ENCODE measurements at places on chromosomes 2 and 18.

DNA sequence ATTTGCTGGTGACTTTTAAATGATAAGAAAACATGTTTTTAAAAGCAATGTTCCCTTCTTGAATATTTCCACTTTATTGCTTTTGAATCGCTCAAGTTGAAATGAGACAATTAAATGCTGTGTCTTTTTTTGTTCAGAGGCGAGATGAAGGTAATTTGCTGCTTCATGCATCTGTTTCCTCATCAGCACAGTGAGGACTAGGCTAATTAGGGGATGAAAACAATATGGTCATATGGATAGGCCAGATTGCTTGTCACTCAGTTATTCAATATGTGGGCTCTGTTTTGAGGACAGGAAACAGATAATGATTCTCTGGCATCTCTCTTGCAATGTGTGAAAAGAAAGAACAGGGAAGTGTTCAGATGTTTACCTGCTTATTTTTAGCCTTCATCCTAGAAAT is 61.0 kb downstream of the ERBB4 start:
- no peak for DNase-seq

DNA sequence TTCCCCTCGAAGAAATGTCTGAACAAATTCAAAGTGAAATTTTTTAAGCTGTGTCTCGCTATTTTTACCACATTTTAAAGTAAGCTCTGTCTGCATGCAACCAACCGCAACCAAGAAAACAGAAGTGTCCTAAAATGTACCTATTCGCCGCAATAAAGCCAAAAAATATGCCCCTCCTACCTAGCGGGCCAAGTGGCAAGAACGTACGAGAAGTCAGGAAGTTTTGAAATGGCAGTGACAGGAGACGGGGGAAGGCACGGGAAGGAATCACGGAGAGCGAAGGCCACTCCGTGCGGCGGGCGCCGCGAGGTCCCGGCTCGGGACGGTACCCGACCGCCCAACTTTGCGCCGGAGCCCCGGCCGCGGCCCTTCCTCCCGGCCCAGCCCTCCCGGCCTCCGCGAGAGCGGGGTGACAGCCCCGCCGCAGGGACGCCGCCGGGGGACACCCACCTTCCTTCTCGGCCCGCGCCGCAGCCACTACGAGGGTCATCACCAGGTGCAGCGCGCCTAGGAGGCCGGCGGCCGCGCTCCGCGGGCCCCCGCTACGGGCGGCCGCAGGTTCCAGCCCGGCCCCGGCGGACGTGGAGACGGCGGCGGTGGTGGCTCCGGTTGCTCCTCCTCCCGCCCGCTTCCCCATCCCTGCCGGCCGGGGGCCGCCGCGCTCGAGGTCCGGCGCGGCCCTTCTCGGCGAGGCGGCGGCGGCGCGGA is 568 bp downstream of the TMEM131 start:
- DNase-seq = no peak

DNA sequence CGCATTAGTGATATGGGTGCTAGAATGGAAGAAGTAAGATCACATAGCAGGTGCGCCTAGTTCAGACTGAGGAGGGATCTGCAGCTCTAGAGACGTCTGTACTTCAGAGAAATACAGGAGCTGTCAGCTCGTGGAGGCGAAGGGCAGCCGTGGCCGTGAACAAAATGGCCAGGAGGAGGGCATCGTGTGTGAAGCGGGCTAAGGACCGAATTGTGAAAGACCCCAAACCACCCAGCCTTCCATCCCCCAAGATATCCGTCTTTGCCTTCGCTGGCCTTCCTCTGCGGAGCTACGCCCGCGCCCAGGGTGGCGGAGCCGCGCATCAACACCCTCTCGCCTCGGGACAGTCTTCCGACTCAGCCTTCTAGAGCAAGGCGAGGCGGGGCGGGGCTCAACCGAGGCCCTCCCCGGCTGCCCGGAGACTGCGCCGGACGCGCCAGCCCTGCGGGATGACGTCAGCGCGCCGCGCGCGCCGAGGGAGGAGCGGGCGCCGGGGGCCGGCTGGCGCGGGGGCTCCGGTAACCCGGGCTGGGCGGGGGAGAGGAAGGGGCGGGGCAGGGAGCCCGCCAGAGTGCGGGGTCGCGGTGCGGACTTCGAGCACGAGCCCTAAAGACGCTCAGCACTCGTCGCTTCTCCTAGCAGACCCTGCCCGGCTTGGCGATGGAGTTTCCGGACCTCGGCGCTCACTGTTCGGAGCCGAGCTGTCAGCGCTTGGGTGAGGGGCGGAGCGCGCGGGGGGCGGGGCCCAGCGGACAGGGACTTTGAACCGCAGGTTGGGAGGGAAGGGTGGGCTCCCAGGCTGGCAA is at the start of gene ZFAND2B:
Gene ZFAND2B (plus strand): TSS at position 455 of the 806 bp plus-strand sequence. CDS start 206 bp downstream, at position 661.
- DNase-seq = peak; percentile 90

- no peak for DNase-seq
These were observed 126.7 kb downstream of the DDX1 start for GRCh38 chr2:15718103-15718943.

- no peak for DNase-seq
These were observed 92.6 kb upstream of the TMEM18 start for GRCh38 chr2:769771-770170.

- DNase-seq = no peak
These were observed 3.6 kb upstream of the GBX2 start for GRCh38 chr2:236171680-236172254.

DNA sequence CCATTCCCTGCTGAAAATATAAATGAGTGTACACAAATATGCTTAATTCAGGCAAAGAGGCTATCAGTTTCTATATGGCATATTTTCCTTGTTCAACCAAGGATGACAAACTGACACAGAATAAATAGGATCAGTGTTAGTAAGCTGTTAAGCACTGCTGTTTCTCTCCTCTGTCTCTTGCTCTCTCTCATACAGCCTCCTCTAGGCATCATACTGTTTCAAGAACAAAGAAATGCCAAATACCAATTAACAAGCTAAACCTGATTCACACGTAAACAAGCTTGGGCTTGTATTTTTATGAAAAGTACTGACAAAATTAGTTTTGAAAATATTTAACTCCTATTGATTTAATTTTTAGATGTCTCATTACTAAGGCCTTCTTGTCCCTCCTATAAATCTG is 1027.2 kb upstream of the ACVR2A start:
- no peak for DNase-seq

GRCh38 chr2:200383380-200384110 is 77.1 kb downstream of the SPATS2L start:
- no peak for DNase-seq

DNA sequence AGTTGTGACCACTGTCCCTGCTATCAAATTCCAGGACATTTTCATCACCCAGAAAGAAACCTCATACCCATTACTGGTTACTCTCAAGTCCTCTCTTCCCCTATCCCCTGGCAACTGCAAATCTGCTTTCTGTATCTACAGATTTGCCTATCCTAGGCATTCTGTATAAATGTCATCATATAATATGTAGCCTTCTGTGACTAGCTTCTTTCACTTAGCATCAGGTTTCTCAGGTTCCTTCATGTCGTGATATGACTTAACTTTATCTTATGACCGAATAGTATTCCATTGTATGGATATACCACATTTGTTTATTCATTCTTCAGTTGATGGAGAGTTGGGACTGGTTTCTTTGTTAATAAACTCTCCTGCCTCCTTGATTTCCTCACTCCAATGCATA is 60.5 kb downstream of the PMAIP1 start:
- no peak for DNase-seq

- no peak for DNase-seq
These were observed 136.8 kb upstream of the PKDCC start for GRCh38 chr2:41911033-41911432.

GRCh38 chr2:221464971-221465370 is 107.1 kb downstream of the EPHA4 start:
- DNase-seq = no peak

- no peak for DNase-seq
These were observed 153.6 kb downstream of the NRP2 start for GRCh38 chr2:205835923-205836322.

GRCh38 chr2:29053670-29054400 is 20.5 kb downstream of the PCARE start:
- DNase-seq = no peak

GRCh38 chr2:82796132-82796531 is 1662.9 kb downstream of the SUCLG1 start:
- DNase-seq = no peak

DNA sequence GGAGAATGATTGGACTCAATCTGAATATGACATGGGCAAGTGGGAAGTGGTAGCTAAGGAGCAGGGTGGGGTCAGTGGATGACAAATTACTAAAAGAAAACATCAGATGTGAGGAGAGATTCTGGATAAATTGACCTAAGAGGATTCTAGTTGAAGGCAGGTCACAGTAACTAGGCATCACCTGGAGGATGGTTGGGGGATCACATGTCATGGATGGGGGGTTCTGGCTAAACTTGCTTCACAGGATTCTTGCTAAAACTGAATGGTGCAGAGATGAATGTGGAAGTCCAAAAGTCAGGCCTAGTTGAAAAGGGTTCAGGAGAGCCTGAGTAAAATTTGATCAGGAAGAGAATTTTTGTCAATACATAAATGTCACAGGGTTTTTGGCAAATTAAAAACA is 18.3 kb downstream of the CLHC1 start:
- DNase-seq = no peak

DNA sequence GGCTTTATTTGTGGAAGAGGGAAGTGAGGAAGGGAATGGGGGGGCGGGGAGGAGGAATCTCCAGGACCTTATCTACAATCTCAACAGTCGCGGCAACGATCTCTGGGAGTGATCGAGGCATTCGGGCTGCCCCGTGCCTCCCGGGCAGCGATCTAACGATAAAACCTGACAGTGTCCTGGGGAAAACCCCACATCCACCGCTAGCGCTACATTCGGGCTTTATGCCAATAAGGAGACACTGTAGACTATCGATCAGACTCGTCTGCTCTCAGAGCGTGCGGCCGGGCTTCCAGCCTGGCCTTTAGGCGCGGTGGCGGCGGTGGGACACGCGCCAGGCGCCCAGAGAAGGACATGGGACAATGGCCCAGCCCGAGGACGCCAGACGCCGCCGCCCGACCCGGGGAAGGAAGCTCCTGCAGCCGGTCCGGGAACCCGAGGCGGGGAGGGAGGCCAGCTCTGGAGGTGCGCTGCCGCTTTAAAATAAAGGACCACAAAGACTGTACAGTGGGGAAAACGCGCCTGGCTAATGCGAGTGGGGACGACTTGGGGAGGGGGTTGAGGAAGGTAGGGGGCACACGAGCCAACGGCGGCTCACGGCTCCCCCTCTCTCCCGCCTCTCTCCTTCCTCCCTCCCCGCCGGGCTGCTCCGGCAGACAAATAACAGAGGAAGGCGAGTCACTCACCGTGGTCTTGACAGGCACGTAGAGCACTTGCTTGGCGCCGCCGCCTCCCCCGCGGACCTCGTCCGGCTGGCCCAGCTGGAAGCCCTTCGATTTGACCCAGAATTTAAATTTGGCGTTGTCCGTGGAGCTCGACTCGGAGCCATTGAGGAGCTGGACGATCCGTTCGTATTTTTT is 2.2 kb downstream of the NOL4 start:
- peak; percentile 79 for DNase-seq

DNA sequence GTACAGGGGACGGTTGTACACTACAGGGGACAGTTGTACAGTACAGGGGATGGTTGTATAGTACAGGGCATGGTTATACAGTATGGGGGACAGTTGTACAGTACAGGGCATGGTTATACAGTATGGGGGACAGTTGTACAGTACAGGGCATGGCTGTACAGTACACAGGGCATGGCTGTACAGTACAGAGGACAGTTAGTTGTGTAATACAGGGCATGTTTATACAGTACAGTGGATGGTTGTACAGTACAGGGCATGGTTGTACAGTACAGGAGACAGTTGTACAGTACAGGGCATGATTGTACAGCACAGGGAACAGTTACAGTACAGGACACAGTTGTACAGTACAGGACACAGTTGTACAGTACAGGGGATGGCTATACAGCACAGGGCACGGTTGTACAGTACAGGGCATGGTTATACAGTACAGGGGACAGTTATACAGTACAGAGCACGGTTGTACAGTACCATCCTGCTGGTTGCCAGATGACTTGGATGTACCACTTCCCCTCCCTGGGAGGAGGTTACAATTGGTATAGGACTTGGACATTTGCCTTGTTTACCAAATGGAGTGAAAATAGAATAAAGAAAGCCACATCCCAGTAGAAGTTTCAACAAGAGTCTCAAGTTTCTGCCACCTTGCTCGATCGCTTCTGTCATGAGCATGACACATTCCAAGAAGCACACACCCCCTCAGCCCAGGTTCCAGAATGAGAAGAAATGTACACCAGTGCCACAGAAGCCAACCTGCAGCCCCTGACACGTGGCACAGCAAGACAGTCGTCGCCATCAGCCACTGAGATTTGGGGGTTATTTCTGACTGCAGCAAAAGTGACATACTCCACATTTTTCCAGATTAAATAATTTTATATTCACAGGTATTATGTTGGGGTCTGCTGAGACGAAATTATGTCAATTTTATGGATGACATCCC is 16.0 kb downstream of the CYRIA start:
- DNase-seq = no peak

GRCh38 chr2:186868344-186868743 is 19.4 kb upstream of the ZSWIM2 start:
- DNase-seq = no peak

- no peak for DNase-seq
These were observed 15.6 kb downstream of the RPRD1A start for GRCh38 chr18:36051760-36052159.

DNA sequence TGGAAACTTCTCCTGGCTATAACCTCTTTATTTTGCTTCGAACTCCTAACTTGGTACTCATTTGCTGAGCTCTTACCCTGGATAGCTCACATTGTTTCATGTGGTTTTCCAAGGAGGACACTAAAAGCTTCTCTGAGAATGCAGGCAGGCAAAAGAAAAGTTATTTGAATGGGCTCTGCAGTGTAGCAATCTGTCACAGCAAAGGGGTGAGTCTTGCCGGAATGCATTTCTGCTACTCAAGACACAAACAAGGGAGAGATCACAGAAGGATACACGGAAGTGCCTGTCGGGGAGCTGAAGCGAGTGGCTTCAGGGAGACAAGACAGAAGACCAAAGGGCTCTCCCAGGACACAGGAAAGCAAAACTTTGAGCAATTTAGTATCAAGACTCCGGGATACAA is 265.4 kb downstream of the SS18 start:
- DNase-seq = no peak

DNA sequence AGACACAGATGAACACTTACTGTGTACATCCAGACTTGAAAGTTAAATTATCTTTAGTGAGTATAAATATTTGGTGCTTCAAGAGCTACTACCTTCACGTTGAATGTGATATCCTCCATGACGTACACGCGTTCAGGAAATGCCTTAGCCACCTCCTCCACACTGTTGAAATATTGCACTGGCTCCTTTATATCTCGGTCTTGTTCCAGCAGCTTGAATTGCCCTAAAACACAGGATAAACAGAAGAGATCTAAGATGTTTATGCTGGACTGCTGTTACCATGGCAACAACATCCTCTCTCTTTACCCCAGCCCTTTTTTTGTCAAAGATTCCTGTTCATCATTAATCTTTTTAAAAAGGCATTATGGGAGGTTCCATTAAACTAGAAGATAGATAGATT is 120.3 kb downstream of the MEP1B start:
- peak; percentile 20 for DNase-seq

DNA sequence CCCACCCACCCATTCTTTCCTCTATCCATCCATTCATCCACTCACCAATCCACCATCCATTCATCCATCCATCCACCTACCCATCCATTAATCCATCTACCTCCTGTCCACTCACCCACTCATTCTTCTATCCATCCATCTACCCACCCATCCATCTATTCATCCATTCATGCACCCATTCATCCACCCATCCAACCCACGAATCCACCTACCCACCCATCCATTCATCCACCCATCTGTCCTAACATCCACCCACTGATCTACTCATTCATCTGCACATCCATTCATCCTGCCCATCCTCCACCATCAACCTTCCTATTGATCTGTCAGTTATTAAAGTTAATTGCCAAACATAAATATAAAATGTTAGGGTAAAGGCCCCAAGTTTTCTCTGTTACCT is 25.6 kb downstream of the LDLRAD4 start:
- no peak for DNase-seq

- DNase-seq = no peak
These were observed 13.9 kb upstream of the MBP start for GRCh38 chr18:77146249-77147080.
